ENCODE measurements at places on chromosomes 16 and 17. TPM values are rescaled to one million over a fixed set of nuclear protein-coding genes. Genes with fewer than 3 reads are reported as not detected.
A peak's percentile ranks its signal among the peaks of the same experiment; 100 is the strongest.

CES5A gene
- total RNA-seq: not detected

CYTH1 gene
- total RNA-seq: 14.8 TPM

WFIKKN1 gene
- 10.2 TPM for total RNA-seq

SSTR5 gene
- 0.56 TPM for total RNA-seq

HOXB8 gene
- total RNA-seq: not detected

PABPN1L gene
- not detected for total RNA-seq

GRCh38 chr17:3038941-3039340, 24.5 kb downstream of the OR1D5 start:
- H3K4me1 ChIP-seq: no peaks in the 10 kb centered on the region
- no peak for DNase-seq
- no peak overlapping the region for H3K27ac ChIP-seq
- no peaks in the 10 kb centered on the region for H3K36me3 ChIP-seq

- H3K27me3 ChIP-seq: no peaks in the 10 kb centered on the region
- H3K4me1 ChIP-seq: no peaks in the 10 kb centered on the region
- H3K27ac ChIP-seq: no peak overlapping the region
- DNase-seq: no peak
- H3K36me3 ChIP-seq: no peaks in the 10 kb centered on the region
These were observed 145.3 kb upstream of the CDH13 start for GRCh38 chr16:82481455-82481854.

- peaks cover 17% of the 10 kb centered on the region for H3K4me1 ChIP-seq
- DNase-seq: peak; percentile 80
- H3K27ac ChIP-seq: no peak overlapping the region
- no peaks in the 10 kb centered on the region for H3K36me3 ChIP-seq
- peak overlapping the region; percentile 89 for H3K4me3 ChIP-seq
These were observed 198 bp upstream of the SHISA9 start for GRCh38 chr16:12901204-12901596.

GRCh38 chr17:33929181-33929724, 325.8 kb upstream of the CCL2 start:
- H3K27me3 ChIP-seq: no peaks in the 10 kb centered on the region
- 0 out of 2 replicates have a peak overlapping the region, but pooled peaks have one; percentile 33 for H3K27ac ChIP-seq
- peaks cover 17% of the 10 kb centered on the region for H3K4me1 ChIP-seq
- H3K36me3 ChIP-seq: no peaks in the 10 kb centered on the region
- DNase-seq: peak; percentile 25

DNA sequence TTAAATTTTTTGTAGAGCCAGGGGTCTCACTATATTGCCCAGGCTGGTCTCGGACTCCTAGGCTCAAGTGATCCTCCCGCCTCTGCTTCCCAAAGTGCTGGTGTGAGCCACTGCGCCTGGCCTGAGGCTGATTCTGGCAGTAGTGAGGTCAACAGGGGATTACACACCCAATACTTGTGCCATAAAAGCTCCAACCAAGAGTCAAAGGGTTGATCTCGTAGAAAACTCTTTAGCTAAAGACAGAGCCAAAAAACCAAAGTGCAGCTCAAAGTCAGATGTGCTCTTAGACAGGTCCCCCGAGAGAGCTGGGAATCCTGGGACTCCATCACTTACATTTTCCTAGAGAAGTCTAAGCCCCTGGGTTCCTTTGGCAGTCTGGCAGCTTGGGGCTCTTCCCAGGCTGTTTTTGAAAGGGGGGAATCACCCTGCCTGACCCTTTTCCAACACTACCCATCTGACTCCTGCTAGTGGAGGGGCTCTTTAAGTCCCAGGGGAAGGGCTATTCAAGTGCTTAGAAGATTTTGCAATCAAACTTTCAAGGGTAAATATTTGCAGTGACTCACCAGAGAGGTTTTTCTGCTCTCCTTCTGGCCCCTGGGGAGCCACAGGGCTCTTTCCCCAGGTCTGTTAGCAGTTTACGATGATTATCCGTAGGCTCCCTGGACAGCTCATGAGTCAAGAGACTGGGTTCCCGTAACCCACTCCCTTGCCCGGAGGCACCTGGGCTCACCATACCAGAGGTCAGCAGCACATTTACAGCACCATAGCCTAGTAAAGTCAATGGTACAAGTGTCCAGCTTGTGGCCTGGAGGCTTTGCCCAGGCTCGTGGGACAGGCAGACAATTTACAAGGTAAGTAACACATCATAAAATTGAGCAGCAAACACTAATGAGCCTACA, 408.7 kb downstream of the SLC39A11 start:
- H3K4me3 ChIP-seq: no peak overlapping the region
- no peak overlapping the region for H3K27ac ChIP-seq
- H3K36me3 ChIP-seq: no peaks in the 10 kb centered on the region

- no peak for DNase-seq
- peaks cover 10% of the 10 kb centered on the region for H3K36me3 ChIP-seq
- no peak overlapping the region for H3K27ac ChIP-seq
- H3K4me3 ChIP-seq: no peak overlapping the region
These were observed 22.2 kb upstream of the NFATC3 start for GRCh38 chr16:68062910-68063393.

DNA sequence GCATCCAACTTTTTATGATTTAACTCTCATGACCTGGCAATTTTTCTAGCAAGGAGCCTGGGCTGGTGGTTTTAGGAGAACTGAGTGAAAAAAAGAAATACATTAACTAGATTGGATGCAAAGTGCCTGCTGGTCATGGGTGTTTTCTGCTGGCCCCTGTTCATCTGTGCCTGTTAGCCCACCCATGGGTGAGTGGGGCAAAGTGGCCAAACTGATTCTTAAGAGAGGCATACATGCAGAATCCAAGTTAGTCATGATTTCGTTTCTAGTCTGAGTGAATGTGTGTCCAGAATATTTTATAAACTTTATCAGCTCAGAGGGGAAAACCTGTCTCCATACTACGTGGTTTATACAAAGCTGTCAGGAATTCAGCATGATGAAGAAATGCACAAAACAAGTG, 4.6 kb upstream of the ITGAD start:
- DNase-seq: no peak
- no peak overlapping the region for H3K4me3 ChIP-seq
- H3K27ac ChIP-seq: no peak overlapping the region
- H3K36me3 ChIP-seq: no peaks in the 10 kb centered on the region
- no peaks in the 10 kb centered on the region for H3K27me3 ChIP-seq

DNA sequence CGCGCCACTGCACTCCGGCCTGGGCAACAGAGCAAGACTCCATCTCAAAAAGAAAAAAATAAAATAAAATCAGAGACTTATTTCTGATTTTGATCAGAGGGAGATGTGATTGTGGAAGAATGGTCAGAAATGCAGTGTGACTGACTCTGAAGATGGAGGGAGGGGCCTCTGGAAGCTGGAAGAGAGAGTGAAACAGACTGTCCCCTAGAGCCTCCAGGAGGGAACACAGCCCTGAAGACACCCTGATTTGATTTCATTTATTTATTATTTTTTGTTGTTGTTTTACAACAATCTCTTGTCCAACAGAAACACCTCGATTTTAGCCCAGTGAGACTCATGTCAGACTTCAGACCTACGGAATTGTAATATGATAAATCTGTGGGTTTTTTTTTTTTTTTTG, 26.1 kb downstream of the BCL7C start:
- peaks cover 7% of the 10 kb centered on the region for H3K27me3 ChIP-seq
- H3K4me3 ChIP-seq: no peak overlapping the region
- DNase-seq: no peak

GRCh38 chr17:55121268-55121667, 143.5 kb upstream of the HLF start:
- H3K27ac ChIP-seq: no peak overlapping the region
- H3K27me3 ChIP-seq: no peaks in the 10 kb centered on the region
- H3K4me1 ChIP-seq: no peaks in the 10 kb centered on the region
- H3K36me3 ChIP-seq: no peaks in the 10 kb centered on the region

- no peaks in the 10 kb centered on the region for H3K27me3 ChIP-seq
- H3K36me3 ChIP-seq: no peaks in the 10 kb centered on the region
- DNase-seq: no peak
- H3K4me3 ChIP-seq: no peak overlapping the region
- H3K27ac ChIP-seq: no peak overlapping the region
- peaks cover 2% of the 10 kb centered on the region for H3K4me1 ChIP-seq
These were observed 1447.4 kb upstream of the GOT2 start for GRCh38 chr16:60181536-60181935.

- peak; percentile 50 for DNase-seq
- peaks cover 41% of the 10 kb centered on the region for H3K27me3 ChIP-seq
- no peak overlapping the region for H3K27ac ChIP-seq
These were observed 922.8 kb upstream of the EEF2KMT start for GRCh38 chr16:6020162-6020985.

GRCh38 chr17:60468371-60468770, 46.1 kb downstream of the CHCT1 start:
- H3K4me3 ChIP-seq: no peak overlapping the region
- no peak for DNase-seq
- H3K27ac ChIP-seq: no peak overlapping the region
- no peaks in the 10 kb centered on the region for H3K36me3 ChIP-seq
- H3K4me1 ChIP-seq: no peaks in the 10 kb centered on the region
- no peaks in the 10 kb centered on the region for H3K27me3 ChIP-seq

DNA sequence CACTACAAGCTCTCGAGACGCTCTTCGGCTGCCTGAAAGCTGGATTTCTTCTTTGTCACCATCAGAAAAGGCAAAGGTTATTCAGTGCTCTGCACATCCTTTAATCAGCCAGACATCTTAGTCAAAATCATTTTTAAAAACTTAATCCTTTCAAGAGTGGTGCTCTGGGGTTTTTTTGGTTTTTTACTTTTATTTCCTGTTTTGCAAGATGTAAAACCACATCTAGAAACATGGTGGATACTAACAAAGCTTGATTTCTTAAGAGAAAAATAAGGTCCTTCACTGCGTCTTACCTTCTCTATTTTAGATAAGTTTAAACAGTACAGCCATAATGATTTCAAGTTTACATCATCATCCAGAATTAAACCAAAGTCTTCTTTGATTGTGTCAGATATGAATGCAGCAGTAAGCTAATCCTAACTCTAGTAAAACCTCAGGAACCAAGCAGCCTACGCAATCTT, 6.3 kb downstream of the ANKRD11 start:
- no peak for DNase-seq
- no peak overlapping the region for H3K27ac ChIP-seq
- no peaks in the 10 kb centered on the region for H3K27me3 ChIP-seq

DNA sequence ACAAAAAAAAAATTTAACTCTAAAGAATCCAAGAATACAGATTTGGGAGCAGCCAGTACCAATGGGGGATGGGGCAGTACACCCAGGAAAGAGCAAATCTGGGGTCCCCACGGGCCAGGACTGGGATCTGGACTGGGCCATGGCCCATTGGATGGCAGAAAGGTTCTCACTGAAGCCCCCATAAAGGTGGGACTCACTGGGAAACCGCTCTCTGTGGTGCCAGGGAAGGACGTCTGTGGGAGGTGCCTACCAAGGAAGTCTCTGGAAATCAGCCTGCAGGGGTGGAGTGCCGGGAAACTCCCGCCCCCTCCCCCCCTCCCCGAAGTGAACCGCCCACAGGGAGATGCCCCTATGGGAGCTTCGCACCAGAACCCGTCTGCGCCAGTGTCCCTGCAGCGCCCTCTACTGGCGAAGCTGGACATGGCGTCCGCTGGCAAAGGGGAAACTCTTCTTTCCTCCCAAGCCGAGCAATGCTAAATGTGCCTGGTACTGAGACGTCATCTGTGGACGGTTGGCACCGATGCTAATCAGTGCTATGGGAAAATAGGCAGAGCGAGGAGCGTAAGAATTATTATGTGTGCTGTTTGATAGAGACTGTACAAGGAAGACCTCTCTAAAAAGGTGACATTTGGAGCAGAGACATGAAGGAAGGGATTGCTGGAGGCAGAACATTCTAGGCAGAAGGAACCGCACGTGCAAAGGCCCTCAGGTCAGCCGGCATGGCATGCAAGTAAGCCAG, 671.1 kb downstream of the WWOX start:
- H3K36me3 ChIP-seq: no peaks in the 10 kb centered on the region
- DNase-seq: peak; percentile 77
- H3K4me3 ChIP-seq: no peak overlapping the region
- no peaks in the 10 kb centered on the region for H3K27me3 ChIP-seq

DNA sequence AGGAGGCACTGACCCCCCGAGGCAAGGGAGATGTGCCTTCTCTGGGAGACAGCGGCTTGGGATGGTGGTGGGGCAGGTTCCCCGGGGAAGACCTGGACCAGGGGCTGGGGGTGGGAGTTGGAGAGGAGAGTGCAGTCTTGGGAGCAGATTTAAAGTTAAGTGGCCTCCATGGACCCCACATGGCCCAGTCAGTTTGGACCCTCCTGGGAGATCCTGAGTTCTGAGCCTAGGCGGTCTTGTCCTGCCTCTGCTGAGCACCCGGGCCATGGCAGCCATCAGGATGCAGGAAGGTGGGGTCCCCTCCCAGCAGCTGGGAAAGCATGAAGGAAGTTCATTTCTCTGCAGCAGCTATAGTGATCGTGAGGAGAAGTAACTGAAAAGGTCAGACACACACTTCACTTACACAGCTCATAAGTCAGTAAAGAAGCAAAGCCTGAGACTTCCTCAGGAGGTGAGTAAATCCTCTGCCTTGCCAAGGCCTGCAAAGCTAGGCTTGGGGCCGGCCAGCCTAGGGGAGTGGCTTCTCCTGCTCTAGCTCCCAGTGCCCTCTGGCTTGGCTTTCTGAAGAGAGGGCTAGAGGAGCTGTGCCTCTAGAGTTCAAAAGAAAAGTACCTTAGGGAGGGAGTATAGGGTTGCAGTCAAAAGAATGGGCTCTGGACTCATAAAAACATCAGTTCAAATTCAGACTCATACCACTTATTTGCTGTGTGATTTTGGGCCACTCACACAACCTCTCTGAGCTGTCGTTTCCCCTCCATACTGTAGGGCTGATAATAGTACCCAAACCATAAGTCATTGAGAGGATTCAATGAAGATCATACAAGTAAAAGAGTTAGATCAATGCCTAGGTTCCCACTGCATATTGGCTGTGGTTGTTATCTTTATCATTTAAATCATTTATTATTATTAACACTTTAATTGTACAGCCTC, 31.0 kb upstream of the C16orf78 start:
- H3K36me3 ChIP-seq: no peaks in the 10 kb centered on the region
- no peaks in the 10 kb centered on the region for H3K4me1 ChIP-seq
- no peak overlapping the region for H3K27ac ChIP-seq
- H3K4me3 ChIP-seq: no peak overlapping the region
- no peaks in the 10 kb centered on the region for H3K27me3 ChIP-seq

GRCh38 chr17:17826342-17826713, 10.5 kb downstream of the SREBF1 start:
- peaks cover 19% of the 10 kb centered on the region for H3K4me1 ChIP-seq
- no peaks in the 10 kb centered on the region for H3K36me3 ChIP-seq
- H3K4me3 ChIP-seq: no peak overlapping the region
- DNase-seq: no peak
- H3K27me3 ChIP-seq: no peaks in the 10 kb centered on the region

DNA sequence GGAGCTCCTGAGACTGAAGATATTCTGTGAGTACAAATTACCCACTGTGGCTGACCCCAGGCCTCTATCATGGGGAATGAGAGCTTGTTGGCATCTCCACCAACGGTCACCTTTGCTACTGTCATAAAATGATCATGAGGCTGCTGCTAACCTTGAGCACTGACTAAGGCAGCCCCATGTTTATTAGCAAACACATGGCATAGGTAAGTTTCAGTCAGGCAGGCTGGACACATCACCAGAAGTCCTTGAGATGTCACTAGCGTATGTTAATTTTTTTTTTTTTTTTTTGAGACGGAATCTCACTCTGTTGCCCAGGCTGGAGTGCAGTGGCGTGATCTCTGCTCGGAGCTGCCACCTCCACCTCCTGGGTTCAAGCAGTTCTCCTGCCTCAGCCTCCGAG, 1.5 kb upstream of the GLG1 start:
- no peak overlapping the region for H3K4me3 ChIP-seq
- peaks cover 7% of the 10 kb centered on the region for H3K4me1 ChIP-seq
- DNase-seq: no peak
- H3K27ac ChIP-seq: no peak overlapping the region
- H3K36me3 ChIP-seq: no peaks in the 10 kb centered on the region
